ENCODE measurements at places on chromosomes 12 and 14. TPM values are rescaled to one million over a fixed set of nuclear protein-coding genes. Genes with fewer than 3 reads are reported as not detected.

- no peak for DNase-seq
These were observed 34.2 kb upstream of the RNASE1 start for GRCh38 chr14:20836668-20837338.

GRCh38 chr14:77570706-77571268 is 45.6 kb downstream of the SPTLC2 start:
- no peak for DNase-seq

DNA sequence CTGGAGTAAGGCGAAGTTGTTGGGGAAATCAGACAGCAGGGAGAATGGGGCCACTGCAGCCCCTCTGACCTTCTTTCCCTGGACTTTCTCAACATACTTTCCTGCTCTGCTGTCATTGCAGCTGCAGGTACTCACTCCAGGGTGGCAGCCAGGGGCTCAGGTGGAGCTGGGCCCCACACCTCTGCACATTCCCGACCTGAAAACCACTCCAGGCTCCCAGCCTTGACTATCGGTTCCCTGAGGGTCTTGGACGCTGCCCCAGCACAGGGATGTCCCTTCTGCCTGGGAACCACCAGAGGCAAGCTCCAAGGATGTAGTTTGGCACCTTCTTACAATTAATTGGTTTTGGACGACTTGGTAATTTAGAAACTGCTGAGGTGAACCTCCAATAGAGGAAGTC is 24.8 kb upstream of the CAPRIN2 start:
- DNase-seq: no peak

- DNase-seq: peak; percentile 83
These were observed 108.7 kb upstream of the CCND2 start for GRCh38 chr12:4164559-4165558.

DNA sequence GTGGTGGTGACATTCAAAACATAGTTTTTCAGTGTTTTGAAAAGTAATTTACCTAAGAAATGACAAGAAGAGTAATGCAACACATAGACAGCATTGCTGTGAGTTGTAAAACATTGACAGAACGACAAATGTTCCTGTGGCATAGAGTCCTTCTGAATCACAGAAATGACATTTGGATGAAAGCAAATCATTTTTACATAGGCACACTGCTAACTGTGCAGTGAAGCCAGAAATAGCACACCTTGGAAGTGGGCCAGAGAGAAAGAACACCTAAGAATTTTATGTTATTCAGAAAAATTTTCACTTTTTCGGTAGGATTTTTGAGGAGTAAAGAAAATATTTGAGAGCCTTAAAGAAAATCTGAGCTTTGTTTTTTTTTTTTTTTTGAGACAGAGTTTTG is 100.6 kb downstream of the ANO4 start:
- DNase-seq: no peak

GRCh38 chr12:132154941-132155770 is 10.9 kb downstream of the NOC4L start:
- DNase-seq: no peak

FOXN4 gene
- 1.8 TPM for polyA plus RNA-seq

MMP19 gene
- polyA plus RNA-seq: 12.1 TPM

NT5DC3 gene
- polyA plus RNA-seq: 4.5 TPM

NPFF gene
- 0.33 TPM for polyA plus RNA-seq
